Natural killer cell treated with Interleukin-12 subunit alpha and Interleukin-12 subunit beta and Interleukin-15 and Interleukin-18, amount 100 ng/mL, for 72 hours (primary cell): ENCODE measurements at places on chromosomes 1 and 21. TPM values are rescaled to one million over a fixed set of nuclear protein-coding genes. Genes with fewer than 3 reads are reported as not detected.

The OVAAL gene
- total RNA-seq, result not detected

- DNase-seq, result no peak
Measured at GRCh38 chr1:241605146-241605805, 34.9 kb downstream of the CHML start.

The GPR157 gene
- 2.9 TPM for total RNA-seq

DNA sequence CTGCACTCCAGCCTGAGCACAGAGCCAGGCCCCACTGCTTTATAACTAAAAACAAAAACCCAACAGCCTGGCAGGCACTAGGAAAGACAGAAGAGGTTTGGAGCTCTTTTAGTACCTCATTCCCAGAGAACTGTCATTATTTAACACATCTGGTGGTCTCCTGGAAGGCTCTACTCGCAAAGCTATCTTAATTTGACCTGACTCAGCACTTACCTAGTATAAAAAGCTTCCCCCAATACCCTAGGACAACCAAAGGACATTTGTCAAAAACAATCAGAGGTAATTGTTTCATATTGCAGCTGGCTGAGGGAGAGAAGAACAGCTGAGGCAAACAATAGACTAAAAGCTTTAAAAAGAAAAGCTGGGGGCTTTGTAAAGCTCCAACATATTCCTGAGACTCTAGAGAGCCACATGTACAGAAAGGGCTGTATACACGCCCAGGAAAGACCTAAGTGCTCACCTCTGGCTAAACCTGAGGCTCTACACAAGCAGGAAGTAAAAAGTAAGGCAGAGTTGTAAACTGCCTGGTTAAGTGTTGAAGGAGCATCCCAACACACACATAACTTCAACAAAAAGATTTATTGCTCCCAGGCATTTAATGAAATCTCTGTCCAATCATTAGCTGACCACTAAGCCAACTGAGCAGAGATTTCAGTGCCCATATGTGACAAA is 25.0 kb downstream of the ZNF644 start:
- no peak for DNase-seq

The LDLRAD1 gene
- not detected for total RNA-seq

- DNase-seq, result no peak
Measured at GRCh38 chr1:29498126-29499103, 262.1 kb downstream of the PTPRU start.

- DNase-seq, result no peak
Measured at GRCh38 chr1:25774921-25775771, 24.8 kb upstream of the SELENON start.

The ST6GALNAC5 gene
- total RNA-seq, result not detected

- no peak for DNase-seq
Measured at GRCh38 chr1:244599937-244600350, 53.0 kb upstream of the DESI2 start.

GRCh38 chr1:171783816-171784530 is 2.5 kb downstream of the METTL13 start:
- DNase-seq, result no peak

DNA sequence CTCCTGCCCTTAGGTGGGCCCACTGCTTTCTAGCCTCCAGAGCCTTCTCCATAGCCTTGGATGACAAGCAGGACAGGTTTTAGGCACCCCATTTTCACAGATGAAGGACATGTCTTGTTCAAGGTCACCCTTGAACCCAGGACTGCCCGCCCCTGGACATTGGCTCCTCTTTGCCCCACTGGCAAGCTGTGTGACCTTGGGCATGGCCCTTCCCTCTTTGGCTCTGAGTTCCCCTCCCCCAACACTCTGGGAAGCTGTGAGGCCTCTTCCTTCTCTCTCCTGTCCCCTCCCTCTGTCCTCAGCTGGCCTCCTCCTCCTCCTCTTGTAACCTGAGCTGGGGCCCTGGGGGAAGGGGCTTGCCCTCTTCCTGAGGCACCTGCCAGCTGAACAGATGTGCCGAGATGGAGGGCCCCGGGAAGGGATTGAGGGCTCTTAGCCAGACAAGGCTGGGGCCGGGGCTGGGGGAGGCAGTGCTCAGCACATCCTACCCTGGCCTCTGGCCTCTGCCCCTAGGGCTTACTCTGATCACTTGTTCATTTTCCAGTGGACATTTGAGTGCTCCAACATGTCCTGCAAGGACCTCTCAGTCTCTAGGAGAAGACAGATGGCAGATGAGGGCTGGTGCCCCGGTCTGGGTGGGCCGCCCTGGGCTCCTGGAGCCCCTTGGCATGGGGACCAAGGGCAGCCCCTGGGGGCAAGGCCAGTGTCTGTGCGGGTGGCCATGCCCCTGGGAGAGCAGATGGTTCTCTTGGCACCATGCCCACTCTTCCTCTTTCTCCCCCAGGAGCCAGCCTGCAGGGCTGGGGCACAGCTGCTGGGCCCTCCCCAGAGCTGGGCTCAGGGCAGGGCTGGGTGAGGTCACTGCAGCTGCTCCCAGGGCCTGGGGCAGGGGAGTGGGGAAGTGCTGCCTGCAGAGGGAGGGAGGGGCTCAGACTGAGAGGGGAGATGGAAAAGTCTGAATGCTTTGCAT is 10.7 kb downstream of the FOXO6 start:
- DNase-seq, result no peak

- no peak for DNase-seq
Measured at GRCh38 chr1:32335535-32335789, 571 bp downstream of the MARCKSL1 start.

The CLCA1 gene
- not detected for total RNA-seq

DNA sequence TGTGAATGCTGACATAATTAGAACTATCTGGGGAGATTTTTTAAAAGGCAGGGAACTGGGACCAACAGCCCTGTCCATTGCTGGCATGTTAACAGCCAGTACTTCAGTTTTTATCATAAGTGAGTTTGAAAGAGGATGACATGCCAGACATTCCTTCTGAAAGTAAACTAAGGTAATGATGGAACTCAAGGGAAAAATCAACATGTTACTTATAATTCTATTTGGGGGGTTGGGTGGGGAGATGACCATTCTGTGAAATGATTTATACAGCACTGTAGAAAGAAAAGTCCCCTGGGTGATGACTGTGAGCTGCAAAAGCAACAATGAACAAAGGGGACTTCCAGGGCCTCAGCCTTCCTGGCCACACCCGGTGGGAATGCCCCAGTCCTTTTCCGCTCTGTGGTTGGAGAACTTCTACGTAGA is 5.4 kb upstream of the LAMC2 start:
- no peak for DNase-seq

GRCh38 chr1:168112673-168113305 is 23.9 kb downstream of the GPR161 start:
- DNase-seq, result no peak

The S100A2 gene
- total RNA-seq, result 0.48 TPM

DNA sequence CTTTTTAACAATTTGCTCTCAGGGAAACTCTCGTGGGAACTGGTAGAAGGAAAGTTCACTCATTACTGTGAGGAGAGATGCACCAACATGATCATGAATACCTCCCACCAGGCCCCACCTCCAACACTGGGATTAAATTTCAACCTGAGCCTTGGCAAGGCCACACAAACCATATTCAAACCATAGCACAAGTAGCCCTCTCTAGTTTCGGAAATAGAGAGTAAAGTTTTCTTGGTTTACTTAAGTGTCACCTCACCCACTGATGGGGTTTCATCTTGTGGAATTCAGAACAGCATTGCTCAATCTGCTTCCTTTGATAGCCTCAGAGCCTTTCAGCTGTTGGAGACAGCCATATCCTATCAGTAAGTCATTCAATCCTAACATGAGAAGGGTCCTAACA is 25.5 kb upstream of the CCSAP start:
- DNase-seq, result no peak

The SNAPIN gene
- total RNA-seq, result 23.9 TPM

The NEXN gene
- total RNA-seq, result not detected

DNA sequence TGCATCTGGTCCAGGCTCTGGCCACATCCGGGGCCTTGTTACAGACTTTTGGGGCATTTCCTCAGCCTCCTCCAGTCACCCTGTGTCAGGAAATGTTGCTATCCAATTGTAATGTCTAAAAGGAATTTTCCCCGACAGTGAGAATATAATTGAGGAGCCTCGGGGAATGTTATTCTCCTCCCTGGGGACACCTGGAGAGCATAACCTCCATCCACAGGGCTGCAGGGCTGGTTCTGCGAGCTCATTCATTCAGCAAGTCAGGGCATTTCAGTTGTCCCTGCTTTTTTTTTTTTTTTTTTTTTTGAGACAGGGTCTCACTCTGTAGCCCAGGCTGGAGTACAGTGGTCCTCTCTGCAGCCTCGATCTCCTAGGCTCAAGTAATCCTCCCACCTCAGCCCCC is 72.6 kb downstream of the MDM4 start:
- no peak for DNase-seq

- DNase-seq, result no peak
Measured at GRCh38 chr1:169091480-169091941, 15.0 kb upstream of the ATP1B1 start.

The MAP10 gene
- 1.9 TPM for total RNA-seq

GRCh38 chr1:42674214-42674613 is 8.0 kb upstream of the YBX1 start:
- DNase-seq, result no peak

The PLEKHA6 gene
- 0.17 TPM for total RNA-seq

DNA sequence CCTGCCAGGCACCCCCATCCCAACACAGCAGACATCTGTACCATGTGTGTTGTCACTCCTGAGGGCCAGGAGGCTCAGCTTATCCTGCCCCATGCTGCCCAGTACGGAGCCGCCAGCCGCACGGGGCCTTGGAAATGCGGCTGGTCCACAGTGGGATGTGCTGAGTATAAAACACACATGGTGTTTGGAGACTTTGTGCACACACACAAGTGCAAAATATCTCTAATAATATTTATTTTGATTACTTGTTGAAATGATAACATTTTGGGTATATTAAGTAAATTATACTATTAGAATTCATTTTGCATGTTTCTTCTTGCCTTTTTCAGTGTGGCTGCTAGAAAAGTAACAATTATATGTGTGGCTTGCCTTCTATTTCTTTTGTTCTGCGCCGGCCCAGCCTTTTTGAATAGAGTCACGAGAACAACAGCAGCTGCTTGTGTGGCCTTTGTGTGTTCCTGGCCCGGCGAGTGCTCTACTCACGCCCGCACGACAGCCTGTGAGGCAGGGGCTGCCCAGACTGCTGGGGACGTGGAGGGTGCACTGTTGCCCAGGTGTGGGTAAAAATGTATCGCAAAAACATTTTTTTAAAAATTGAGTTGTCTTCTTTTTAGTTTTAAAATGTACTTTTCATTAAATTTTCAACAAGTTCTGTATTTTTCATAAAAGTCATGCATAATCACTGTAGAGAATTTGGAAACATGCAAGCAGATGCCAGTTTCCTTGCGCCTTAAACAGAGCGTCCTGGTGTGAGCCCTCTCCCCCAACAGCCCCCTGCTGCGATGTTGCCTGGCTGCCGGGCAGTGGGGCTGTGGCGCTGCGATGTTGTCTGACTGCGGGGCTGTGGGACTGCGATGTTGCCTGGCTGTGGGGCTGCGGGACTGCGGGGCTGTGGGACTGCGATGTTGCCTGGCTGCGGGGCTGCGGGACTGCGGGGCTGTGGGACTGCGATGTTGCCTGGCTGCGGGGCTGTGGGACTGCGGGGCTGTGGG is 35.5 kb downstream of the COQ8A start:
- no peak for DNase-seq

DNA sequence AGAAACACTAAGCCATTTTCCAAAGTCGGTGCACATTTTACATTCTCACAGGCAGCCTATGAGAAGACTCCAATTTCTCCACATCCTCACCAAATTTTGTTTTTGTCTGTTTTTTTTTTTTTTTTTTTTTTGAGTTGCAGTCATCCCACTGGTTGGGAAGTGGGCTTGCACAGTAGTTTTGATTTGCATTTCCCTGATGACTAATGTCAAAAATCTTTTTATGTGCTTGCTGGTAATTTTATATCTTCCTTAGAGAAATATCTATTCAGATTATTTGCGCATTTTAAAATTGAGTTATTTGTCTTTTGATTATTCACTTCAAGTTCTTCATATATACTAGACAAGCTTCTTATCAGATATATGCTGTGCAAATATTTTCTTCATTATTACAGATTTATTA is 141.5 kb downstream of the USH2A start:
- no peak for DNase-seq

- no peak for DNase-seq
Measured at GRCh38 chr1:74396933-74397332, 115.5 kb downstream of the LRRC53 start.

DNA sequence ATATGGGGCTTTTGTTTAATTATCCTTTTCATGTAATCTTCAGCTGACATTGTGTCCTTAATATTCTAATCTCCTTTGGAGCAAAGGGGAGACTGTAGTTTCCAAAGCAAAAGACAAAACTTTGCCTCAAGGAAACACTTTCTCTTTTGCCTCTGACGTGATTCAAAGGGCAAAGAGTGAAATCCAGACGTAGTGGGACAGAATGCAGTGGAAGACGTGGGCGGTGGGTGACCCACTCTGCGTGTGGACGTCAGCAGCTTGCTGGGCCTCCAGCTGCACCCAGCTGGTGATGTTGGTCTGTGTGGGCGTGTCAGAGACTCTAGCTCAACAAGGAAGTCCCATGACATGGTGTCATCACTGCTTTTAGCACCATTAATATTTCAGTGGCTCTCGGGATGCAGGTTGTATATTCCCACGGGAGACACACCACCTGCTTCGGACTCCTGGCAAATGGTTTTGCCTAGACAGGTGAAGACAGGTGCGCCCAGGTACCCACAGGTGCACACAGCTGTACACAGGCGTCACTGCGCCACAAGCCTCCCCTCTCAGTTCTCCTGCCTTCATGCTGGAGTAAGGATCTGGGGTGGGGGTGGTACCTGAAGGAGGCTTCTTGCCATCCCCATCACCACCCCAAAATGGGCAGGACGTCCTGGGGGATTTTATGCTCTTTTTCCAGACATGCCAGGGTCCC is 292.1 kb upstream of the VAMP3 start:
- DNase-seq, result no peak

The DFFB gene
- total RNA-seq, result 19.4 TPM

DNA sequence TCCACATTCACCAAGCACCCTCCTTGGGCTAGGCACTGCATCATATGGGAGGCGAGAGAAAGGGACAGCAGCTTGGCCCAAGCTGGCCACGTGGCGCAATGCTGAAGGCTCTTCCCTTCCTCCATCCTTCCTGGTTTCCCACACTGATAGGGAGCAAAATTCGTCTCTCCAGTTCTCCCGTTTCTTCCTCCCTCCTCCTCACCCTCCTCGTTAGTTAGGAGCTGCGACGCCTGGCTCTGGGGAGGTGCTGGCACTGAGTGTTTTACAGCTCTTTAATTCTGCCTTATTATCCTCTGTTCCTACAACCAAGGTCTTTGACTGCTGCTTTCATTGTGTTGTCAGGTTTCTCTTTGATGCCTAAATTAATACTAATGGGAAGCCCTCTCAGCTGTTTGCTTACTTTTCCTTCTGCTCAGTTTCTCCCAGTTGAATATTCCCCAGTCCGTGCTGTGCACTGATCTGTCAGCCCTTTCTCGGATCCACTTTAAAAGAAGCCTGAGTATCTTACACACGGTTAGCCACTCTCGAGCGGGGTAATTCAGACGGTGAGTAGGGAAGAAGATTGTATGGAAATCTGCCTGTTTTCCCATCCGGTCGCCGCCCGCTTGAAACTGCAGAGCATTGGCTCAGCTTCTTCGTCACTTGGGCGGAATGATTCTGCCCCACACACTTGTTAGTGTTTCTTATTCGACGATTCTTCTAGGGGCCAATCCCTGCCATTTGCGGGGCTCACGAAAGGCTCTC is 56.2 kb upstream of the SMYD2 start:
- DNase-seq, result no peak

GRCh38 chr1:223142795-223143536 is at the start of gene TLR5:
Gene TLR5 (minus strand): TSS chr1:223143248. CDS start chr1:223113031, 30,217 bp downstream.
- DNase-seq, result peak; percentile 88
